ENCODE measurements at places on chromosomes 5 and 9. TPM values are rescaled to one million over a fixed set of nuclear protein-coding genes. Genes with fewer than 3 reads are reported as not detected.
A peak's percentile ranks its signal among the peaks of the same experiment; 100 is the strongest.

Gene KLHL3
- polyA plus RNA-seq = 3.2 TPM

DNA sequence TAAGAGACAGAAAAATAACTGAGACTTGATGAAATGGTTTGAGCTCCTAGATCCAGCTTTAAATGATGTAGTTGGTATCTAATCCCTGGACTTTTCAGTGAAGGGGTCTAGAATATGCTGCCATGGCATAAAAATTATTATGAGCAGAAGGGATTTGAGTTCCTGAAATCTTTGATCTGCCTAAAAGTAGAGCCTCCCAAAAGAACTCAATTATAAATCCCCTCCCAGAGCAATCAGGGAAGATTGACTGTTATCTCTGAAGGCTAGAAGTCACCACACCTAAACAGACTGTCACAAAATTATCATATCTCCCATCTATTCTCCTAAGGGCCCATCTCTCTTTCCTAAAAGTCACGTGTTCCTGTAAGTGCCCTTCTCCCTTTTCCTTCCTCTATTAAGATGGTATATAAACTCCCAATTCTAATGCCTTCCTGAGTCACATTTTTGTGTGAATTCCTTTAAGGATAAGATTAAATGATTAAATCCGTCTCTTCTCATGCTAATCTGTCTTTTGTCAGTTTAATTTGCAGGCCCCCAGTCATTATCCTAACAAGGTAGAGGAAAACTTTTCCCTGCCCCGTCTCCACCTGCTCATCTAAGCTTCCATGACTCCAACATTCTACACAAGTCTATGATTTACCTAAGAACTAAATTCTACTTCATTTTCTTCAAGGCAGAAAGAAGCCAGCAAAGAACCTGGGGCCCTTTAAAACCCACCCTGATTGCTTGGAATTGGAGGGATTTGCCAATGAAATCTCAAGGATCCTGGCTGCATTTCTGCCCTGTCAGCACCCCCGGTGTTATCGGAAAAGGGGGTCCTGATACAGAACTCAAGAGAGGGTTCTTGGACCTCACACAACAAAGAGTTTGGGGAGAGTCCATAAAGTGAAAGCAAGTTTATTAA, 47.1 kb upstream of the PWWP2A start:
- no peak for DNase-seq

Gene NACC2
- polyA plus RNA-seq = 14.5 TPM

- DNase-seq = no peak
Observed at GRCh38 chr5:137567226-137567625, 68.1 kb upstream of the SPOCK1 start.

DNA sequence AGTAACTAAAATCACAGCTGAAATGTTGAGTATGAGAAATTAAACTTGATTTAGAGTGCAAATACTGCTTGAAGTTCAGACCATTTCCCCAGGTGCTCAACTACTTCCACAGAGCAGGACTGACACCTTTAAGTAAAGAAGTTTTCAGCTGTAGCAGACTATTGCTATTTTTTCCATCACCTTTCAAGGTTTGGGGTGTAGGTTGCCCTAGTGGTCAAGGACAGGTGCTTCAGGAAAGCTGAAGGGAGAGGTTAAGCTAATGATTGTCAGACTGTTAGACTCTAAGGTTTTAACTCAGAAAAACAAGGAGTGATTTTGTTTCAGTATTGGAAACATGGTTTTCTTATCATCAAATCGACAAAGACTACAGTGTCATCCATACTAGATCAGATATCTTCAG, 162.1 kb downstream of the CCDC192 start:
- no peak for DNase-seq

GRCh38 chr9:81183761-81184160, 505.6 kb downstream of the TLE1 start:
- peak; percentile 13 for DNase-seq

Gene PCDHB10
- 5.0 TPM for polyA plus RNA-seq

Data from muscle of arm (tissue), 14 donors.